ENCODE measurements at places on chromosomes 2 and 18.

DNA sequence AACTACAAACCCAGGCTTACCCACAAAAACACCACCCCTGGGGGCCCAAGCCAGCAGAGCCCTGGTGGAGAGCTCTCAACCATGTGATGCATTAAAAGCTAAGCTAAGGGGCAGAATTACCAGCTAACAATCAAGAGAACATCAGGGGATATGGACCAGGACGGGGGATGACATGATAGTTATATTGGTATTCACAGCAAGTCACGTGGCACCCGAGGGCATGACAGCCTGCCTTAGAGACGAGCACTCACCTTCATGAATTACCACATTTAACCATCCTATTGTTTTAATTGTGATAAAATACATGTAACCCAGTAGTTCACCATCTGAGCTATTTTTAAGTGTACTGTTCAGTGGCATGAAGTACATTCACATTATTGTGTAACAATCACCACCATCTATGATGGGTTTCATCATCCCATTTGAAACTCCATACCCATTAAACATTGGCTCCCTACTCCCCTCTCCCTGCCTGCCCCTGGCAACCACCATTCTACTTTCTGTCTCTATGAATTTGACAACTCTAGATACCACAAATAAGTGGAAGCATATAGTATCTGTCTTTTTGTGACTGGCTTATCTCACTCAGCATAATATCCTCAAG, 245.6 kb downstream of the ANAPC1 start:
- no peak for DNase-seq

GRCh38 chr2:167860082-167860481, 387.3 kb downstream of the STK39 start:
- no peak for DNase-seq

- DNase-seq = no peak
Observed at GRCh38 chr18:3251963-3252277, 4.3 kb downstream of the MYL12A start.

GRCh38 chr18:76882146-76882545, 59.8 kb downstream of the ZNF236 start:
- no peak for DNase-seq

GRCh38 chr2:186031229-186031628, 292.6 kb downstream of the FSIP2 start:
- DNase-seq = no peak

DNA sequence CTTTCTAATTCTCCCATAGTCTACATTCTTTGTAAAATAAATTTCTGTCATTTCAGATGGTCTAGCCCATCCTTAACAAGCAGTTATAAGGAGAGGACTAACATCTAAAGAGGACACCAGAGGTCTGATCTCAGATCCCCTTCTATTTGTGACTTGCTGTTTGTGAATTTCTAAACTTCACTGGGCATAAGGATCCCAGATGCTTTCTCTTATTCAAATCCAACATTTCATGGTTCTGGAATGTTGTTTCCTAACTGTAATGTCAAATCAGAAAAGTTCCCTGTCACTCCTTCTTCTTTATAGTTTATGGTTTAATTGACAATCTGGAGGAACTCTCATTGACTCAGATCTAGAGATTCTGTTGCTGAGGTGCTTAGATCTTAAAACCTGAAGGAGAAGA, 430.2 kb downstream of the MEIS1 start:
- no peak for DNase-seq

GRCh38 chr2:62578803-62579640, 73.0 kb upstream of the TMEM17 start:
- no peak for DNase-seq

GRCh38 chr18:24388957-24389356, 8.7 kb downstream of the OSBPL1A start:
- no peak for DNase-seq

DNA sequence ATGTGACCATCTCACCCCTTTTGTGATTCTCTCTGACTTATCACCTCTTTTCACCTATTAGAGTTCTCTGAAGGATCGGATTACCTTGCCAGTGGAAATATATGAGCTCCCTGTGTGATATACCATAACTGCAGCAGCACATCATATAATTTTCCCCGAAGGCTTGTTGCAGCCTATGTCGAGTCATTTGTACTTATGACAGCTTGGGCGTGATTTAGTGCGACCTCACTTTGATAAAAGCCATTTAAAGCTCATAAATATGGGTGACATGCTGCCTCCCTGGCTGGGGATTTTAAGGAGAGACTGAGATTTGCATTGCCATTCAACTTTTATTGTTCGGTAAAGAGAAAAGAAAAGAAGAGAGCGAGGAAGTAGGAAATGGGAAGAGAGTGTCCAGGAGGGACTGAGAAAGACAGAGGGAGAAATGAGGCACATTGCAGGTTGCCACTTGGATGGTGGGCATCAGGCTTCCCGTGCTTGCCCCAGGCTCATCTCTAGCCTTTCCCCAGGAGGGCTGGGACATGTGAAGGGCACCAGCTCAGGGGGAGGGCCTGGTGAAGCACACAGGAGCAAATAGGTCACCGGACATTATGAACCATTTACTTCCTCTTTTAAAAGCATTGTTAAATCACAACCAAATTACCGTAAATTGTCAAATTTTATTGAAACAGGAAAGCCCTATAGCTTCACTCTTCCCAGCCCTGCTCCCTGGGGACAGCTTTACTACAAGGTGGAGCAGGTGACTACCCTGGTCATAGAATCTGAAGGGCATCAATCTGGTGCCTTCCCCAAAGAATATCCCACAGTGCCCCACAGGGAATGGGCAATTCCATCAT, 161.3 kb downstream of the SETBP1 start:
- no peak for DNase-seq

- no peak for DNase-seq
Observed at GRCh38 chr2:162118166-162119031, 33.6 kb downstream of the GCG start.

GRCh38 chr2:108813732-108814131, 27.2 kb downstream of the CCDC138 start:
- no peak for DNase-seq

- DNase-seq = no peak
Observed at GRCh38 chr2:4020153-4020552, 316.8 kb downstream of the DCDC2C start.

DNA sequence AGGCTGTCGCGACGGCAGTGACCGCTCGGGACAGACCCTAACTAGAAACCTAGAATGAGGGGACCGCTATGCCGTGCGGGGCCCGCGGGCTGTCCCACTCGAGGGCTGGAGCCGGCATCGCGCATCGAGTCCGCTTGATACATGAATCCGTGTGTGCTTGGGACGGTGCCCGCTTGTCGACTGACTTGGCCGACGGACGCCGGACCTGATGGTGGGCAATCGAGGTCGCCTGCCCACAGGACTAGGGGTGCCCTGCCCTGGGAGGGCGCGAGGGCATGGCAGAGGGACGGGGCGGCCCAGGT, 749 bp upstream of the PTMA start:
- DNase-seq = peak; percentile 49

DNA sequence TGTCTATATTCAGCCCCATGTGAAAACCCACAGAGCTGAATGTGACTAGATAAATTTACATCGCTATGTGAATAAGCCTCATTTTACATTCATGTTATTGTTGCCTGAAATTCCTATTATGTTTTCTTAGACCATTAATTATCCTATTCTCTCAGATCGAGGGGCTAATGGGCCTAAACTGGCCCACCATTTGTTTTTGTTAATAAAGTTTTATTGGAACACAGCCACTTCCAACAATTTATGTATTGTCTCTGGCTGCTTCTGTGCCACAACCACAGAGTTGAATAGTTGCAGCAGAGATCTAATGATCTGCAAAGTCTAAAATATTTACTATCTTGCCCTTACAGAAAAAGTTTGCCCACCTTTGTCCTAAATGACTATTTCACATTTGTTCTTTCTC, 61.0 kb downstream of the KLHL14 start:
- DNase-seq = no peak

- DNase-seq = no peak
Observed at GRCh38 chr2:167980439-167980838, 267.0 kb downstream of the STK39 start.

DNA sequence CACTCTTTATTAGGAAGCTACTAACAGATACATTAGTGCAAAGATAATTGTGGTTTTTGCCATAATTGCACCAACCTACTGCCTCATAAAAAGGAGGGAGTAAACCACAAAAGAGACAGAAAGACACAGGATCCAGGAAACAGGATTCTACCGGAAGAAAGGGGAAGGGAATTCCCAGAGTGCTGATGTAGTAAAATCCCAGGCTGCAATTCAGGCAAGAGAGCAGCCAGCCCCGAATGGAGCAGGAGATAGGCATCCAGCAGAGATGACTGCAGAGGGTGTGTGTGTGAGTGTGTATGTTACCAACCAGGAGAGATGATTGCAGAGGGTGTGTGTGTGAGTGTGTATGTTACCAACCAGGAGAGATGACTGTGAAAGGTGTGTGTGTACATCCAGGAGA, 84.4 kb downstream of the KCNS3 start:
- DNase-seq = no peak

DNA sequence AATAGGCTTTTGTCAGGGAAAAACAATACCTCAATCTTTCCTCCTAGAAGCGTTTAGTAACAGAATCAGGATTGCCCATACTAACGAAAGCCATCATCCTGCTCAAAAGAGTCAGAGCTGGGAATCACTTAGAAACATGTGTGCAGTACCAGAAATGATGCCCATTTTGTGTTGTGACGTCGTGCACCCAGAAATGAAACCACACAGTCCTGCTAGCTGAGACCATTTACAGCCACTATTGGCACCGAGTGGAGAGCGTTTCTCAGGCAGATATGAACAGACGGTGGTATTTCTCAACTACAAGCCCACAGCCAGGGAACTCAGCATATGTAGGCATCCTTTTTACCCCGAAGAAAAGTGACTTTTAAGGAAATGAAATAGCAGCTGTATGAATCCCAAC, 284.3 kb upstream of the LRATD1 start:
- DNase-seq = no peak

GRCh38 chr2:144914622-144915318, 394.9 kb upstream of the ZEB2 start:
- DNase-seq = no peak

Data from naive thymus-derived CD8-positive, alpha-beta T cell (primary cell).